ENCODE measurements at places on chromosomes 6 and 20. TPM values are rescaled to one million over a fixed set of nuclear protein-coding genes. Genes with fewer than 3 reads are reported as not detected.

DNA sequence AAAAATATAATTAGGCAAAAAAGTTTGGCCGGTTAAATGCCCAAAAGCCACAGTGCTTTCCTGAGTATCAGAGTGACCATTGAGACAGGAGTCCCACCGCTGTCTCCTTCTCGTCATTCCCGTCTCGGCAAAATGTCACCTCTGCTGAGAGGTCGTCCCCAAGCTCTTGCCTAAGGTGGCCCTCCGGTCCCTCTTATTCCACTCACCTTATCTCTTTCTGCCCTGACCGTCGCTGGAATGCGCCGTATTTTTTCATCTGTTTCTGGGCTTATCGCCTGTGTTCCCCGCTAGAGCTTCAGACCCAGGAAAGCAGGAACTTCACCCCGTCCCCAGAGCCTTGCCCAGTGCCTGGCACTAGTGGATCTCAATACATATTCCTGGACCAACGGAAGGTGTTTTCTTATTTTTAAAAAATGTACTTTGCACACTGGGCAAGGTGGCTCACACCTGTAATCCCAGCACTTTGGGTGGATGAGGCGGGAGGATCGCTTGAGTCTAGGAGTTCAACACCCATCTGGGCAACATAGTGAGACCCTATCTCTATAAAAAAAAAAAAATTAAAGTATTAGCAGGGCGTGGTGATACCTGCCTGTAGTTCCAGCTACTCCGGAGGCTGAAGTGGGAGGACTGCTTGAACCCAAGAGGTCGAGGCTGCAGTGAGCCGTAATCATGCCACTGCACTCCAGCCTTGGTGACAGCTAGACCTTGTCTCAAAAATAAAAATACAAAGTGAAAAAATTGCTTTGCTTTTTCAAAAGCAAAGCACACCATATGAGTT lies 122.8 kb upstream of the PTPN1 start:
- no peaks in the 10 kb centered on the region for H3K27me3 ChIP-seq
- no peak for DNase-seq
- H3K4me1 ChIP-seq, result peaks cover 83% of the 10 kb centered on the region

GRCh38 chr6:27604986-27605385 lies 132.1 kb upstream of the ZNF184 start:
- no peak overlapping the region for H3K27ac ChIP-seq
- no peak for DNase-seq
- peaks cover 29% of the 10 kb centered on the region for H3K27me3 ChIP-seq
- H3K4me3 ChIP-seq, result no peak overlapping the region
- H3K4me1 ChIP-seq, result no peaks in the 10 kb centered on the region
- no peaks in the 10 kb centered on the region for H3K36me3 ChIP-seq

DNA sequence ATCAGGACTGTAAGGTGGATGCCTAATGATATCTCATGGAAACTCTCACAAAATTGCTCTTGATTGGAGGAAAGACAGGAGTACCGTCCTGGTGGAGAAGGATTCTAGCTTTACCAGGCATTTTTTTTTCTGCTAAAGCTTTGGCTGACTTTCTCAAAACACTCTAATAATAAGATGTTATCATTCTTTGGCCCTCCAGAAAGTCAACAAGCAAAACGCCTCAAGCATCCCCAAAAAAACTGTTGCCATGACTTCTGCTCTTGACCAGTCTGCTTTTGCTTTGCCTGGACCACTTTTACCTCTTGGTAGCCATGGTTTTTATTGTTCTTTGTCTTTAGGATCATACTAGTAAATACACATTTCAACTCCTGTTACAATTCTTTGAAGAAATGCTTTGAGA lies 55.5 kb upstream of the RUNX2 start:
- DNase-seq, result no peak
- no peaks in the 10 kb centered on the region for H3K27me3 ChIP-seq
- no peaks in the 10 kb centered on the region for H3K4me1 ChIP-seq
- no peaks in the 10 kb centered on the region for H3K36me3 ChIP-seq
- no peak overlapping the region for H3K27ac ChIP-seq

DNA sequence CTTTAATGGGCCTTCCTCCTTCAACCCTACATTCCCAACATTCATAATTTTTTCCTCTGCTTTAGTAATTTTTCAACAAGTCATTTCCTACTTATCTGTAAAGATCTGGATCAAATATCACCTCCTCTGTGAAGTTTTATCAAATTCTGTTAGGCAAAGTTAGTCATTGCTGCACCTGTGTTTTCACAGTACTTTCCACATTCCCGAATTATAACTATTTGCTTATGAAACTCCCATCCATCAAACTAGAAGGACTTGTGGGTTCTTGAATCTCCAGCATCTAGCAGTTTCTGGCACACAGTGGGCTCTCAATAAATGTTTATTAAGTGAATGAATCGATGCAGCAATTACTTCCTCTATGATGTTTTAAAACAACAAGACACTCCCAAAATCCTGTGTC lies 257.6 kb downstream of the HDGFL1 start:
- no peak for DNase-seq
- no peak overlapping the region for H3K4me3 ChIP-seq
- H3K36me3 ChIP-seq, result no peaks in the 10 kb centered on the region
- peaks cover 3% of the 10 kb centered on the region for H3K4me1 ChIP-seq
- H3K27ac ChIP-seq, result no peak overlapping the region
- no peaks in the 10 kb centered on the region for H3K27me3 ChIP-seq

DNA sequence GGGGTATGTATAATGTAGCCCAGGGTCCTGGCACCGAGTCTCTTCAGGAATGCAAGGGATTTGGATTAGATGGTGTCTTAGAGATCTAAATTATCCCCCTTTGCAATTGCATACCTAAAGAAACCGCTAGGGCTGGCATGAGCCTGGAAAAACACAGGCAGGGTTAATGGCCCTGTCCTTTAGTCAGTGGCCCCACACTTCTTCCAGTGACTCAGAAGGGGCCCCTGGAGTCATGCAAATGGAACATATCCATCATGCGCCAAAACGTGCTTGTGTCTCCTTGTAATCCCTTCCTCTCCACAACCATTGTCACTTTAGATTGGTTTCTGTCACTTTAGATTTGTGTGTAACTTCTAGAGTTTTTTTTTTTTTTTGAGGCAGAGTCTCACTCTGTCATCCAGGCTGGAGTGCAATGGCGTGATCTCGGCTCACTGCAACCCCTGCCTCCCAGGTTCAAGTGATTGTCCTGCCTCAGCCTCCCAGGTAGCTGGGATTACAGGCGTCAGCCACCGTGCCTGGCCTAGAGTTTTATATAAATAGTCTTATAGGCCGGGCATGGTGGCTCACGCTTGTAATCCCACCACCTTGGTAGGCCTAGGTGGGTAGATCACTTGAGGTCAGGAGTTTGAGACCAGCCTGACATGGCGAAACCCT lies 8.7 kb upstream of the MYBL2 start:
- DNase-seq, result no peak
- peak overlapping the region; percentile 61 for H3K4me3 ChIP-seq
- H3K27ac ChIP-seq, result peak overlapping the region; percentile 83
- H3K4me1 ChIP-seq, result peaks cover 6% of the 10 kb centered on the region
- H3K27me3 ChIP-seq, result no peaks in the 10 kb centered on the region

- no peak for DNase-seq
- H3K27ac ChIP-seq, result peak overlapping the region; percentile 92
- H3K4me3 ChIP-seq, result peak overlapping the region; percentile 93
- H3K27me3 ChIP-seq, result no peaks in the 10 kb centered on the region
- H3K36me3 ChIP-seq, result no peaks in the 10 kb centered on the region
- peaks cover 2% of the 10 kb centered on the region for H3K4me1 ChIP-seq
Observed at GRCh38 chr6:75285283-75285639, 669 bp upstream of the TMEM30A start.

- H3K4me3 ChIP-seq, result no peak overlapping the region
- no peak overlapping the region for H3K27ac ChIP-seq
- no peaks in the 10 kb centered on the region for H3K27me3 ChIP-seq
- H3K36me3 ChIP-seq, result no peaks in the 10 kb centered on the region
Observed at GRCh38 chr6:80976336-80976735, 776.1 kb downstream of the TENT5A start.

Gene EZR
- 132 TPM for total RNA-seq

All from thymus (tissue), 14 donors.